ENCODE measurements at places on chromosomes 2 and 18. TPM values are rescaled to one million over a fixed set of nuclear protein-coding genes. Genes with fewer than 3 reads are reported as not detected.

DNA sequence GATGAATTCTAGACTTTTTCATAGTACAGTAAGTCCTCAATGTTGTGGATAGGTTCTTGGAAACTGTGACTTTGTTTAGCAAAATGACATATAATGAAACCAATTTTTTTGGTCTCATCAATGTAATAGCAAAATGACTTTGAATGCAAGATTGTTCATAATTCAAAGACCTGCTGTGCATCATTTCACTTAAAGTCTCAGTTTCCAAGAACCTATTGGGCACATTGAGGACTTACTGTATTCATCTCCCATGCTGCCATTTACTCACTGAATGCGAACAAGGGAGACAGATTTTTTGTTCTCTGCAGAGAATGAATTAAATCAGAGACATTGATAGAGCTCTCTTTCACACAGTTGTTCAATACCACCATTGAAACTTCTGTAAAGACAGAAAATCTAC lies 153.6 kb downstream of the TRABD2A start:
- no peak for DNase-seq

DNA sequence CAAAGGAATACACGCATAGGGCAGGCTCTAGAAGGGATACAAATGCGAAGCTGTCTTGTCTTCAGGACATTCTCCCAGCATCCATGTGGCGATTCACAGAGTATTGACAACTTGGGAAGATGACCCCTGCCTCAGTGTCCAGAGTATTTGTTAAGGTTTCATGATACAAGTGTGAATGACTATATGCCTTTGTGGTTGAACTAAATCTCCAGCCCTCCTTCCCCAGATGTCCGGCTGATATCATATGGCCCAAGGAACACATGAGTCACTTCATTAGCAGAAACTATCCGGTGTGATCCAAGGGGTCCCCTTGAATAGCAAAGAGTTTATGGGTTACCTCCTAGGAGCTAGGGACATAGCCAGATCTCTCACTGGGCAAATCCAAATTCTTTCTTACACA lies 151.0 kb downstream of the INSIG2 start:
- no peak for DNase-seq

- no peak for DNase-seq
Observed at GRCh38 chr2:100067784-100068183, 74.6 kb downstream of the AFF3 start.

GRCh38 chr2:220127311-220127710 lies 499.9 kb downstream of the SLC4A3 start:
- DNase-seq = no peak

GRCh38 chr2:225740086-225740485 lies 340.6 kb downstream of the NYAP2 start:
- no peak for DNase-seq

GRCh38 chr2:205053827-205054410 lies 508.6 kb downstream of the PARD3B start:
- no peak for DNase-seq

GRCh38 chr2:196516564-196516963 lies 123.0 kb upstream of the CCDC150 start:
- DNase-seq = no peak

GRCh38 chr2:227368574-227368973 lies 10.5 kb downstream of the TM4SF20 start:
- DNase-seq = no peak

ARHGAP28 gene
- not detected for total RNA-seq

KANSL1L gene
- 3.6 TPM for total RNA-seq

AQP12B gene
- not detected for total RNA-seq

Data from activated T-helper 1 cell treated with anti-CD3 and anti-CD28 coated beads, Interleukin-12 subunit alpha, Interleukin-12 subunit beta, Interleukin-2, Interleukin-4 antibody, amounts not matched to agents 30 ng/mL and 10 ng/mL and 1 ng/mL, durations not matched to agents 14 hours and 24 hours and 36 hours (primary cell).